ENCODE measurements at places on chromosomes 5 and 9.
A peak's percentile ranks its signal among the peaks of the same experiment; 100 is the strongest.

DNA sequence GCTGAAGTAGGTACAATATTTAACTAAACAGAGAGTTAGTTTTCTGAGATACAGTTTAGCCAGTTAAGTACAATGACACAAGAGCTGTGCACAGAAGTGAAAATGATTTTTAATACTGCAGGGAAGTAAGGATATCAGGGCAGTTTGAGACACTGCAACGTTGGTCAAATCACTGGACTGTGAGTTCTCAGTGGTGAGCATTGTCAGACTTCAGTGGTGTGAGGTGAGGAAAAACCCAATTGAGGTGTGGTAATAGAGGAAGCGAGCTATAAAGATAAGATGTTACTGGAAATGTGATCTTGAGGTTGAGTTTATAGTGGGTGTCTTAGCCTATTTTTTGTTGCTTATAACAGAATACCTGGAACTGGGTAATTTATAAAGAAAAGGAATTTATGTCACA, 12.8 kb upstream of the FBXL7 start:
- DNase-seq: no peak

- no peak for DNase-seq
Observed at GRCh38 chr5:151249281-151249680, 3.7 kb upstream of the GM2A start.

GRCh38 chr5:103245761-103246160, 12.8 kb upstream of the MACIR start:
- no peak for DNase-seq

DNA sequence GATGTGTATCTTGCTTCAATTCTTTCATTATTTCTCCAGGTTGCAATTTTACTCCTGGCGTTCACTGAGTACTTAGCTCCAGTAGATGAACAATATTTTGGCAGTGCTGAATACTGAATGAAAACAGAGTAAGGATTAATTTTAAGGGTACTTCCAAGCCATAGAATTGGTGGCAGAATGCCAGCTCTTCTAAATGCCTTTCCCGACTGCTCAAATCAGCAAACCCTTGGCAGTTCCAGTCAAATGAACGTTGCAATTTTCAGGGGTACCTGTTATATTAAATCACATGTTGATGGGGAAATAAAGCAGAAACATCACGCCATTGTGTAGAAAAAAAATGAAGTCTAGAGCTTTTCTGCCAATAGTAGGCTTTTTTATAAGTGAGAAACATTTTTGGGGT, 282.4 kb upstream of the RPS23 start:
- DNase-seq: no peak

- DNase-seq: no peak
Observed at GRCh38 chr5:124932791-124933600, 186.6 kb upstream of the ZNF608 start.

- peak; percentile 26 for DNase-seq
Observed at GRCh38 chr5:76874088-76874581, 24.3 kb downstream of the S100Z start.

- peak; percentile 22 for DNase-seq
Observed at GRCh38 chr9:35835216-35835632, 6.2 kb downstream of the TMEM8B start.

DNA sequence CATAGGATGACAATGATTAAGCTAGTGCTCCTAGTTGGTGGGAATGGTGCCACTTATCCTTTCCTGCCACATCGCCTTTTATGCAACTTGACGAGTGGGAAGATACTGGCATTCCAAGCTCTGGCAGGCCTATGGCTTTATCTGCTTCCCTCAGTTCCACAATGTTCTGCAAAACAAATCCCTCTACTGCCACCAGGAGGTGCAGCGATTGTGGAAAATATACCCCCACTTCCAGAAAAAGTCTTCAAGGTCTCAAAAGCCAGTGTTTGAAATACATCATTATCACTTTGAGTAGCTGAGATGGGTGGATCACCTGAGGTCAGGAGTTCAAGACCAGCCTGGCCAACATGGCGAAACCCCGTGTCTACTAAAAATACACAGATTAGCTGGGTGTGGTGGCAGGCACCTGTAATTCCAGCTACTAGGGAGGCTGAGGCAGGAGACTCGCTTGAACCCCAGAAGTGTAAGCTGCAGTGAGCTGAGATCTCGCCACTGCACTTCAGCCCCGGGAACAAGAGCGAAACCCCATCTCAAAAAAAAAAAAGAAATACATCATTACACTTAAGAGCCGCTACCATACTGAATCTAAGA, 3.4 kb downstream of the CLINT1 start:
- DNase-seq: peak; percentile 63

GRCh38 chr5:55535199-55535905, 588 bp upstream of the PLPP1 start:
- DNase-seq: no peak

All from NCI-H82 (cell line).